ENCODE measurements at places on chromosomes 4 and X.
A peak's percentile ranks its signal among the peaks of the same experiment; 100 is the strongest.

- no peak for DNase-seq
These were observed 881 bp downstream of the LRCH2 start for GRCh38 chrX:115232933-115233496.

DNA sequence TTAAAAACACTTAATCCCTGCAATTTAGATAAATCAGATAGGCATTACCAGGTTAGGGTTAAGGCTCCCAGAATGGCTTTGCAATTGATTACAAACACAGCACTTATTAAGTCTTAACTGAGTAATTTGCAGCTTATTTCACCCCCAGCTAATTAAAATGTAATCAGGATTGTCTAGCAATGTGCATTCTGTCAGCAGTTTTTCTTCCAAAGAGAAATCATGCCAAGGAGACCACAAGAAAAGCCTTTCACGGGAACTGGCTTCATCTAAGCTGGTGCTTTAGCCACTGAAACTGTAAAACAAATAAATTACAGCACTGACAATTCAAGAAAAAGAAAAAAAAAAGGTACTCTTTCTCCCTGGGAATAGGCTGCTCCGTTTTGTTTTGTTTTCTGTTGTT lies 2.1 kb downstream of the ANOS1 start:
- DNase-seq, result no peak

DNA sequence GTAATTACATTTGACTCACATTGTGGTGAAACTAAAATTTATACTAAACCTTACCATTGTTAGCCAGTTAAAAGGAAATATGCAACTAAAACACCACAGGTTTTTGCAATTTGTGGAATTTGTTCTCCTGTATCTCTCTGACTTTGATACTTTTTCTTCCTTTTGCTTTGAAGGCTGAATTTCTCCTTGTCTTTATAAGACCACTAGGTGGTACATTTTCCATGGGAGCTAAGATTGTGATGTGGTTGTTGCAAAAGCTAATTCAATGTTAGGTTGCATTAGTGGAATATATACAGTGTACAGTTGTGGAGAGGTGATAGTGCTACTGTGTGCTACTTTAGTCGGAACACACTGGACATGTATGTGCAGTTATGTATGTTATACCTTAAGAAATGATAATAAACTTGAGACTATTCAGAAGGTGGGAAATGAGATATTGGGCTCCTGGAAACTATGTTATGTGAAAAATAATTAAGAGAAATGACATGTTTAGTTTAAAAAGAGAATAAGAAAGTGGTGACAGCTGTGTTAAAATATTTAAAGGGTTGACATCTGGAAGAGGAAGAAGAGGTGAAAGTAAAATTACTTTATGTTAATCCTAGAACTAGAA lies 70.3 kb downstream of the ARL9 start:
- DNase-seq, result peak; percentile 44

DNA sequence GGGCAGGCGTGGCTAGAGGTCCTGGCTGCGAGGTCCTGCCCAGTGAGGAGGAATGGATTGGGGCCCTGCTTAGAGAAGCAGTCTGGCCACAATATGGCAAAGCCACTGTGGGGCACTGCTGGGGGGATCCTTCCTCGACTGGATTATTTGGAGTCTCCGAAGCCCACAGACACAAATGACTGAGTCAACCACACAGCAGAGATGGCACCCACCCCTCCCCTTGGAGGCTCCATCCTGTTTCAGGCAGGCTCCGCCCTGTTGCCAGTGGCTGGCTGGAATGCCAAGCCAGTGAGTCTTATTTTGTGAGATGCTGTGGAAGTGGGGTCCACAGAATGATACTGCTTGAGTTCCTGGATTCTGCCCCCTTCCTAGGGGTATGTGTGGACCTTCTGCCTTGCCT lies 363.9 kb downstream of the PPP1R2C start:
- DNase-seq, result no peak

GRCh38 chr4:13396161-13396560 lies 88.0 kb downstream of the RAB28 start:
- DNase-seq, result no peak

GRCh38 chrX:123425904-123426303 lies 241.8 kb downstream of the GRIA3 start:
- DNase-seq, result peak; percentile 48

GRCh38 chrX:153926858-153927671 lies 1.0 kb upstream of the ARHGAP4 start:
- peak; percentile 44 for DNase-seq

DNA sequence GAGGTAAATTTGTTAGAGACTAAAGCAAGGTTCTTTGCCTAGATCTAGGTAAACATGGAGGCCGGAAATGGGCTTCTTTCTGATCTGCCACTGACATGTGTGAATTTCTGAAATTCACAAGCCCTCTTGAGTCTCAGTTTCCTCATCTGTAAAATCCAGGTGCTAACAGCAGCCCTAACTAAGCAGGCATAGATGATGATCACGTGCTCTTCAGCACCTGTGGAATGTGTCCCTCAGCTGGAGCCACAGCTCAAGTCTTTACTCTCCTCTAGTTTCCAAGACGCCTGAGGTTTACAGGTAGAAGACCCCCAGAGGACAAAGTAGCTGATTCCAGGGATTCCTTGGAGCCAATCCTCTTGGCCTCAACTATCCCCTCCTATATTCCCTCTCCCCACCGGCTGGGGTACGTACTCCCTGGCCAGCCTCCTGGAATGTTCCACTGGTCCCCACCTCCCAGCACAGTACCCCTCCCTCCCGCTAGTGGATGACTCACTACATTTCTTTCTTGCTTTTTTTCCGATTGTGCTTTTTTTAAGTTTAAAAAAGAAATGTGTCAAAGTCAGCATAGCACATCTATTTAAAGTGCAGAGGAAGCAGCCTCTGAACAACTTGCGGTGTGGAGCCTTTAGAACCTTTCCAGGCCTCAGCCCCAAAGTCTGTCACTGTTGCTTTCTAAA lies 98.4 kb downstream of the PHKA2 start:
- DNase-seq, result peak; percentile 66

DNA sequence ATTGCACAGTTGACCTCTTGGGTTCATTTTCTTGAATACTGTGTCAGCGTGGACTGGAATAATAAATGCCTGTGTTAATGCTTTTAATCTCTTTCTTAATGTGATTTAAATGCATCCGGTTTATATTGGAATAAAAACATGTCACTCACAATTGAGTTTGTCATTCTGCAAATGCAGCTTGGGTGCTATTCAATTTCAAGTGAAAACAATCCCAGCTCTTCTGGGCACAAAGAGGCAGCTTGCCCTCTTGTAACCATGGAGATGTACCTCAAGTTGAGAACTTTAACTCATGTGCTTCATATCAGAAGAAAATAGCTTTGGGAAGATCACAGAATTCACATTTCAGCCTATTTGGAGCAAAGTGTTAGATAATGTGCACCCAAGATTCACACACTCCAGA lies 355.7 kb upstream of the GNPDA2 start:
- DNase-seq, result no peak

DNA sequence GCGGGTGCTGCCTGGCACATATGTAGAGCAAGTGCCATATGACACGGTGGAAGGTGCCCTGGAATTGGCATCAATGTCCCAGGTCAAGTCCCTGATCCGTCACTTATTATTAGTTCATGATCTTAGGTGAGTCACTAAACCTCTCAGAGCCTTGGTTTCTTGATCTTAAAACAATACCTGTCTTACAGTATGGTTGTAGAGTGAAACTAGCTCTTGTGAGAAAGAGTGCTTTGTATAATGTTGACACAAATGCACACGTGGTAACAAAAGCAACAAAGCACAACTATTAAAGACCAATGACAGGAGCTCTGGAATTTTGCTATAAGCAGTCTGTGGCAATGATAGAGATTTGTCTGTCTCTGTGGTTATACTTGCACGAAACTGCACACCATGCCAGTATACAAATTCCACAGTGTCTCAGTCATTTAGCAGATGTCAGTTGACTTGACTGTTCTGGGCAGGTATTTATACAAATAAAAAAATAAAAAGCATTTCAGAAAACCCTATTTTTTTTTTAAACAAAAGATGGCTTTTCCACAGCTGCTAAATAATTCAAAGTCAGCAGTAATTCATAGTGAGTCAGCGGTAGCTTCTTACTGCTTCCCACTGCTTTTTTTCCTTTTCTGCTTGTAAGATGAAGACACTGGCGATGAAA lies 19.7 kb upstream of the ACSL1 start:
- DNase-seq, result peak; percentile 49

- DNase-seq, result no peak
These were observed 11.2 kb upstream of the CXCR3 start for GRCh38 chrX:71629467-71629866.

DNA sequence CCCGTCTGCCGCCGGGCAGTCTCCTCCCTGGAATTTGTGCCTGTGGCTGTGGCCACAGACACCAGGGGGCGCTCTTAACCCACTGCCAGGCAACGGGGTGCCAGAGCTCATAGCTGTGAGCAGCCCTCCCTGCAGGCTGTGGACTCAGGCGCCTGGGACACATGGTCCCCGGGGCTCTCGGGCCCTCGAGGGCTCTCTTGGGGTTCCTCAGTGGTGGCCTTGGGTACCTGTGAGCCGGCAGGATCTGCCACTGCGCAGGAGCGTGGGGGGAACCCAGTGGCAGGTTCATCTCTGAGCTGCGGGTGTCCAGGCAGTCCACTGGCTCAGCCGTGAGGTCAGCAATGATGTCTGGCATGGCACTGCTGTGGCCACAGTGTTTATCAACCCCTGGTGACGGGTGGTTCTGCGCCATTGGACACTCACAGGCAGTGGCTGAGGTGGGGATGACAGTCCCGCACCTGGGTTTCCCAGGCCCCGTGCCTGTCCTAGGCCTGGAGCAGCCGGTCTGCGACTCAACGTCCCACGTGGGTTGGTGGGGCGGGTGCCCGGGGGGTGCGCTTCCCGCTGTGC lies 37.2 kb downstream of the PCGF3 start:
- DNase-seq, result peak; percentile 53

DNA sequence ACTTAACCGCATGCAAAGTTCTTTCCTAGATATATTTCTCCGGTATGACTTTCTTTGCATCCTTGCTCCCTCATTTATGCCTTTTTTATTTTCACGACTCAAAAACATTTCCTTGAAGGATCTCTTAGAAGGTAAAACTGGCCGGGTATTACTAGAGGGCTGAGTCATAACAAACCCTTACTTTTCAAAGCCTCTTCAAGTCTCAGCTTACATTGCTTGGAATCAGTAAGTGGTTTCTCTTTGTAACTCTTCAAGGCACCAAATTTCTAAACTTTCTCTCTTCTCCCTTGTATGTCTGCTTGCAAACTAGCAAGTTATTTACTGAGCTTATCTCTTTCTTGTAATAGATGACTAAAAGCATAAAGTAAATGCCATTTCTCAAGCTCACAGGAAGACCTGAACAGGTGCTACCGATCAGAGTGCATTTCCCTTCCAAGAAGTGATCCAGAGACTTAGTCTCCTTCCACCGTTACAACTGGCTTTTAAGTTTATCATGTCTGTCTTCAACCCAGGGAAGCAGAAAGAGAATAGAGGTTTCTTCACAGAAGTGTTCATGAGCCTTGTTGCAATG lies 75.5 kb downstream of the ANXA10 start:
- DNase-seq, result no peak
